ENCODE measurements at places on chromosomes 7 and 10.

DNA sequence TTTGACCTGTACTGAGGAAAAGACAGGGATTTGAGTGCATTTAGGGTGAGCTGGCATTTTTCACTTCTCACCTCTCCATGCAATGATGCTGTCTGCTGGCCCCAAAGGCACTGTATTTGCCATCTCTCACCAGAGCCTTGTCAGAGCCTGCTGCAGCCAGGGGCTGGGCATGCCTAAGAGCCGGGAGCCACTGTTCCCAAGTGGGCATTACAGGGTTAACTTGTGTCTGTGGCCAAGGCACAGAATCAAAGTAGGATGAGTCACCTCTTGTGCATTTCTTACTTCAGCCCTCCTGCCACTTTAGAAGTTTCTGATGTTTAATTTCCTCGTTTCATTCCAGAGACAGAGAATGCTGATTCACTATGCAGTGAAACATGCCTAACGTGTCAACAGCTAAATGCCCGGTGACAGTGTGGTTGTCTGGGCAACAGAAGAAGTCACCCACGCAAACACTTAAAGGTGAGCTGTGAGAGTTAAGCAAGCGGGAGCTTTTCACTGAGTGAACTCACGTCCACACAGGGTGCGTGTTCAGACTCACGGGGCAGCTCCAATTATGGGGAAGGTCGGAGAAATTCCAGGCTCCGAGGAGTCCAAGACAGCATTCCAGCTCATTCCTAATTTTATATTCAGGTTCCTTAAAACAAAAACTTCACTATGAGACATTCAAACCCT, 57.1 kb upstream of the IGFBP3 start:
- no peak for DNase-seq

GRCh38 chr7:42858570-42858969, 53.3 kb downstream of the C7orf25 start:
- no peak for DNase-seq

DNA sequence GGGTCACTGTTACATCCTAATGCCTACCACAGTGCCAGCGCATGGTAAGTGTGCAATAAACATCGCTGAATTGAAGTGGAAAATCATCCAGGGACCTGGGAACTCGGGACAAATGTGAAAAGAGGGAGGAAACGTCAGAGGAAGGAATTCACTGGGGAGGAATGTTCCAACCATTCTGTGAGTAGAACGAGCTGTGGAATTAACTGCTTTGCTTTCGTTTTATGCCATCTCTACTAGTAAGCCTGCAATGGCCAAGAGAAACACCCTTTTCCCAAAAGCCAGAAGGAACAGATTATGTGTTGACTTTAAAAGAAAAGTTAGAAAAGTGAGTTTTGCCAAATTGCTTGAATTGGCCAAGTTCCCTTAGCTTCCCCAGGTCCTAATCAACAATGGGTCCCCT, 1044.9 kb downstream of the TYW1 start:
- no peak for DNase-seq

- no peak for DNase-seq
Observed at GRCh38 chr7:137480824-137481365, 137.4 kb upstream of the PTN start.

- no peak for DNase-seq
Observed at GRCh38 chr7:68417002-68417401, 1181.3 kb upstream of the AUTS2 start.
